ENCODE measurements at places on chromosomes 3 and 15.

- no peak for DNase-seq
Measured at GRCh38 chr3:82002986-82003642, 241.7 kb upstream of the GBE1 start.

DNA sequence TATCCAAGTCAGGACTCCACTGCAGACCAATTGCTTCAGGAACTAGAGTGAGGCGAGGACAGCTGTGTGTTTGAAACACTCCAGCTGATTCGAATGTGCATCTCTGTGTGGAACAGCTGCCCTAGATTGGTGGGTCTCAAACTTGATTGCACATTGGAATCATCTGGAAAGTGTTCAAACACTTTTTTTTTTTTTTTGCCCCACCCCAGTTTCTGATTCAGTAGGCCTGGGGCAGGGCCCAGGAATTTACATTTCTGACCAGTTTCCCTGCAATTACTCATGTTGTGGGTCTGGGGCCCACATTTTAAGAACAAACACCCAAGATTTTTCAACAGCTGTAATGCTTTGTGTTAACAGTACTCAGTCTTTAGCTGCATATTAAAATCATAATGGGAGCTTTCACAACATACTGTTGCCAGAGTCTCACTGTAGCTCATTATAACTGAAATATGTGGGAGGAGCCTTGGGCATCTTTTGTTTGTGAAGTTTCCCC is 156.6 kb downstream of the NR1D2 start:
- no peak for DNase-seq

DNA sequence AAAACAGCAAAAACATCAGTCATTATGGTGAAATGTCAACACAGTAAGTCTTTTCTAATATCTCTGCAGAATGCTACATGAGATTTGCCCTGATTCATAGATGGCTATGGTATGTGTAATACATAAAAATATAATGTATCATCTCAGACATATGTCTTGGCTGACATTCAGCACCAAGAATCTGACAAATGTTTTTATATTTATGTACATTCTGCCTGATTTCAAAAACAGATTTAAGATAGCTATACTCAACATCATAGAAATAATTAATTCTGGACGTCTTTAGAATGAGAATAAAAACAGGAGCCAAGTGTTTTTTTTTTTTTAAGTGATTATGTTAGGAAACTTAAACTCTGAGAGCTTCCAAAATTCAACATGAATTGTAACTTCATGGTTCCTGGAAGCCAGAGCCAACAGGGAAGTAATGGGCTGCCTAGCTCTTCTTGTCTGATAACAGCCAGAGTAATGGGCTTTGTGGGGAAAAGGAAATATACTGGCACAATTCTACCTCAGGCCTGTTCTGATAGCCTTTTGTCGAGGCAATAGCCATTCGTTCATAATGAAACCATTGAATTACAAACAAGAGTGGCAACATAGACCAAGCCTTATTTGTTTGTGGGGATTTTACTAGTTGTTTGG is 184.4 kb downstream of the VGLL4 start:
- DNase-seq = no peak

- DNase-seq = no peak
Measured at GRCh38 chr3:195184716-195185421, 86.1 kb downstream of the XXYLT1 start.

DNA sequence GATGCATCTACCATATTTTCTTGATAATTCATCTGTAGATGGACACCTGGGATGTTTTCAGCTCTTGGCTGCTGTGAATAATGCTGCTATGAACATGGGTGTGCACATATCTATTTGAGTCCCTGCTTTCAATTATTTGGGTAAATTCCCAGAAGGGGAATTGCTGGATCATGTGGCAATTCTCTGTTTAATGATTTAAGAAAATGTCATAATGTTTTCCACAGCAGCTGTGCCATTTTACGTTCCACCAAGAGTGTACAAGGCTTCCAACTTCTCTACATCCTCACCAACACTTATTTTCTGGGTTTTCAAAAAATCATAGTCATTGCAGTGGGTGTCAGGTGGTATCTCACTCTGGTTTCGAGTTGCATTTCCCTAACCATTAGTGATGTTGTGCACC is 64.4 kb downstream of the NSMCE3 start:
- DNase-seq = no peak

- peak; percentile 5 for DNase-seq
Measured at GRCh38 chr3:65436580-65436979, 602.1 kb downstream of the MAGI1 start.

DNA sequence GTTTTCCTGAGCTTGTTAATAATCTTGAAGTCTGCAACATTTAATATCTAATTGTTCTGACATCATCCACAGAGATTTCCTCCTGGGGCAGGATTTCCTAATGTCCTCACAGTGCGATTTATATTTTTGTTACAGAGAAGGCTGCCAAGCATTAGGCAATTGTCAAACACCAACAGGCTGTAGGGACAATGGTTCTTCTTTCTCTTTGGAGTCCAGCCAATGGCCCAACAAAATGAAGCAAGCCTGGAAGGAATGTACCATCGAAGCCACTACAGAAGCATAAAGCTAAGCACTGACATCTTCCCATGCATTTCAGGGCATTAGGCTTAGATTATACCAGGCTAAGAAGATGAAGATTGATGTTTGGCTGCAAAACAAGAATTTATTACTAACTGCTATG is 173.0 kb upstream of the FRMD4B start:
- DNase-seq = no peak

GRCh38 chr3:169286992-169287391 is 376.5 kb downstream of the MECOM start:
- no peak for DNase-seq

DNA sequence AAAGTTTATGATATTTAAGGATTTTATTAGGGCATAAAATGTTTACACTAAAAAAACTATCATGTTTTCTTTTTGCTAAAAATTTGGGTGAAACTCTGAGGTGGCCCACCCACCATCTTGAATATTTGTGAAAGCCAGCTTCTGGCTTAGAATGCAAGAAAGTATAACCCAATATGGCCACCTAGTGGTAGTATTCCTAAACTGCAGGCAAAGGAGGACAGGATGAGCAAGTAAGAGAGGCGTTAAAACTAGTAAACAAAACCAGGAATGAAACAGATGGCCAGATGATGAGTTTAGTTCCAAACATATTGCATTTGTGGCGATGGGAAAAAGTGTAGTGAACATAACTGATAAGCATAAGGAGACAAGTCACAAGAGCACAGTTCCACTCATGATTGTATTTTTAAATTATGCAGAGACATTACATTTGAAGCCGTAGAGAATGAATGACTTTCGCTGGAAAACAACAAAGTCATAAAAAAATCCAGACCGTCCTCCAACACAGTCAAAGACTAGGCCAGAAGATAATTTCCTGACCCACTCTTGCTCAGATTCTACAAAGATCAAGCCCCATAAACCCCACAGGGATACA is 103.3 kb upstream of the PRTG start:
- peak; percentile 26 for DNase-seq

GRCh38 chr15:59200560-59200959 is 6.1 kb upstream of the LDHAL6B start:
- DNase-seq = no peak

GRCh38 chr15:36484038-36484778 is 95.2 kb upstream of the CDIN1 start:
- DNase-seq = no peak

- DNase-seq = no peak
Measured at GRCh38 chr15:70180186-70180875, 82.6 kb upstream of the TLE3 start.

GRCh38 chr15:55528812-55529211 is 20.8 kb upstream of the DNAAF4 start:
- no peak for DNase-seq

DNA sequence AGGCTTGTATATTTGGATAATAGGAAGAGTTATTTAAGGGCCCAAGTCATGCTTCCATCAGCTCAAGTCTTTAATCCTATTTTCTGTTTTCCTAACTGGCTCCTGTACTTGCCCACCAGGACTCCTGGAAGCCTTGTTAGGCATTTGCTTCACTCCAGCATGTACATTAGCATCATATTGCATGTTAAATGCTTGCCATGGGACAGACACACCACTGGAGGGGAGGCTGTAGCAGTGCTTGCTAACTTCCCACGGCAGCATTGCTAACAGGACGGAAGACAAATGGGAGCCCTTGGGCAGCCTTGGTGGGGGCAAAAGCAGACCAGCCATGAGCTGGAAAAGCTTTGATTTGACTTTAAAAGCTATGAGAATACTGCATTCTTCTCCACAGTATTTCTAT is 6.1 kb downstream of the TMOD2 start:
- DNase-seq = no peak

GRCh38 chr15:41276831-41277230 is 45.8 kb downstream of the CHP1 start:
- DNase-seq = no peak

DNA sequence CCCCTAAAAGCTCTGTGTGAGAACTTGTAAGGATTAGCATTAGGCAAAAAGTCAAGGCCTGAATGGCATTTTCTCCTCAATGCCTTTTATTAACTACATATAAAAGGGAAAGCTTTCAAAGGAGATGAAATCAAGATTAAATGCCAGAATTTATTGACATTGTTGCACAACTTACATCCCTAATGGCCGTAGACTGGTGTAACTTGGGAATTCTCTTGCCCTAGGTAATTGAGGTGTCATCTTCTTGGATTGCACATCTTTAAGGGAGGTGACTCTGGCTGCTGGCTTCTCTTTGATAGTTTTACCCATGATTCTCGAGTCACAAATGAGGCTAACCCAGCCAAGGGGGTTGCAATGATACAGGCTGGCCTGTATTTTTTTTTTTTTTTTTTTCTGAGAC is 249.1 kb downstream of the TBL1XR1 start:
- no peak for DNase-seq

GRCh38 chr3:103308921-103309320 is 874.1 kb downstream of the ZPLD1 start:
- no peak for DNase-seq

GRCh38 chr3:194396859-194397756 is 2.0 kb downstream of the GP5 start:
- DNase-seq = no peak

- no peak for DNase-seq
Measured at GRCh38 chr3:111547631-111548030, 5.6 kb downstream of the CD96 start.

DNA sequence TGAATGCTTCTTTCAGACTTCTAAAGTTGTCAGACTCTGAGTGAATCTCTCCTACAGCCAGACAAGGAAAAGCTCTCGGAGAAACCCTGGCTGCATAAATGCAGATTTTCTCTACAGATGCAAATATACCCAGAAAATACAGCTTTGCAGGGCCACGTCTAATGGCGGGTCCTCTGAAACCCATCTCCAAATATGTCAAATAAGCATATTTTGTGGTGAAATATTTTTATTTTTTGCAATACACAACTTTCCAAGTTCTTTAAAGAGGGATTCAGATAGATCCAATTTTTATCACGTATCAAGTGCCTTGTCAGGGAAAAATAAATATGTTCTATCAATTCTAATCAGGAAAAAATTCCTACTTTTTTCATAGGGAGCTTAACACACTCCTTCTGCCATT is 229.4 kb downstream of the SI start:
- no peak for DNase-seq

GRCh38 chr15:64460724-64461720 is 644 bp downstream of the ZNF609 start:
- peak; percentile 45 for DNase-seq

GRCh38 chr3:62416144-62416543 is 42.8 kb upstream of the FEZF2 start:
- DNase-seq = peak; percentile 46

DNA sequence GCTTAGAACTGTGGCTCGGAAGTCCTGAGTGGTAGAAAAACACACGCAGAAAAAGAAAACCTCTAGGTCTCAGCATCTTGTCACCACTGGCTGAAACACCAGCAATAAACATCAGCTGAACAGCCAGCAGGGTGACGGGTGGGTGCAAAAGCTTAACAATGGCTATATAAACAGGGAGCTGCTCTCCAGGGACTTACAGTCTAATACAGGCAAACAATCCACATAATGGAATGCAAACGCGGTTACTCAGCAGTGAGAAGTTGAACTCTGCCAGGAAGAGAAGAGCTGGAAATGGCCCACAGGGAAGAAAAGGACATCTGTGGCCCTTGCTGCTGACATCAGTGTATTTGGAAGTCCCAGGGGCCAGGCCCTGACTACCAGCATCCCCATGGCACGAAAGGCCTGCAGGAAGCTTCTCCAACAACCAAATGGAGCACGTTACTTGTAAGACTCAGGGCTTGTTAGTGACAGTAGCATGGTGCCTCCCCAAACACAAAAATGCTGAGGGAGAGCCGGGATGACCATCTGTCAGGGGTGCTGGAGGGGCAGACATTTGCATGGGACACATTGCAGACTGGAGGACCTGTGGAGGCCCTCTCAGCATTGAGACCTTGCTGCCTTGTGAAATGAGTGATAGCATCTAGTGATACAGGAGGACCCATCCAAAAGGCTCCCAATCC is 3.0 kb downstream of the HEG1 start:
- DNase-seq = no peak

- no peak for DNase-seq
Measured at GRCh38 chr15:68643216-68643830, 64.5 kb downstream of the CORO2B start.

DNA sequence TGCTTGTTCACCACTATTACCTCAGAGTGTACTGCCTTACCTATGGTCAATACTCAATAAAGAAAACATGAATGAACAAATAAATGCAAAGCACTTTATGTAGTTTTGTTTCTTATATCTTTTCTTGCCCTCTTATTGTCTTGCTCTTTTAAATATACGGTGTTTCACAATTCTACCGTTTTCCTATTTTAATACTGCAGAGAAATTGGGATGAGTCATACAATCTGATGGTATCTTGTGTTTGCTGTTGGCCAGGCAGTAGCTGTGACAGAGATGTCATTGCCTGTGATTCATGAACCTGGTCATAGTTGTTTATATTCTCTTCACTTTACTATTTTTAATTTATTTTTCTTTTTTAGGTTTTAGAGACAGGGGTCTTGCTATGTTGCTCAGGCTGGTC is 48.3 kb downstream of the SERP1 start:
- no peak for DNase-seq

- no peak for DNase-seq
Measured at GRCh38 chr15:93091465-93091864, 2.5 kb upstream of the RGMA start.

- DNase-seq = no peak
Measured at GRCh38 chr3:77412584-77412983, 372.7 kb downstream of the ROBO2 start.

DNA sequence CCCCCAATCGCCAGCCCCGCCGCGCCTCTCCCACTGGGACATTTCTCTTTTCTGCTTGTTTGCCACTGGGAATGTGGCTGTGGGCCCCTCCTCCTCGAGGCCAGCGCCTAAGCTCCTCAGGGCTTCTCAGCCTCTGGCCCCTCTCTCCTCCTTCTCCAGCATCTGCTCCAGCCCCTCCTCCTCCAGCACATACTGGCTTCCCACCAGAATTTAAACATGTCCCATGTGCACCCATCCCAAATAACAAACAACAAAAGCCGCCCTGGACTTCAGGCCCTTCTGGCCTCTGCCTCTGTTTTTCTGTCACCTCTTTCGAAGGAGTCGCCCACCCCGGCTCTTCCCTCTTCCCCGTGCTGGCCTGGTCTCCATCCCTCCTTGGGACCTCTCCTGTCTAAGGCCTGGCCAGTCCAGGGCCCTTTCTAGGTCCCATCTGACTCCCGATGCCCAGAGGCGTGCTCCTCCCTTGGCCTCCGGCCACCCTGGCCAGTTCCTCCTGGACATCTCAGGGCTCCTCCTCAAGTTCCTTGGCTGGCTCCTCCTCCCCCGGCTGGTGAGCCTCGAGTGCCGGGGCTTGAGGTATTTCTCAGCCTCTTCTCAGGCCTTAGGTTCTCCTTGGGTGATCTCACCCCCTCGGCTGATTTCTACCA is 94.6 kb upstream of the SLC6A6 start:
- DNase-seq = no peak
